ENCODE measurements at places on chromosomes 11 and 22.

DNA sequence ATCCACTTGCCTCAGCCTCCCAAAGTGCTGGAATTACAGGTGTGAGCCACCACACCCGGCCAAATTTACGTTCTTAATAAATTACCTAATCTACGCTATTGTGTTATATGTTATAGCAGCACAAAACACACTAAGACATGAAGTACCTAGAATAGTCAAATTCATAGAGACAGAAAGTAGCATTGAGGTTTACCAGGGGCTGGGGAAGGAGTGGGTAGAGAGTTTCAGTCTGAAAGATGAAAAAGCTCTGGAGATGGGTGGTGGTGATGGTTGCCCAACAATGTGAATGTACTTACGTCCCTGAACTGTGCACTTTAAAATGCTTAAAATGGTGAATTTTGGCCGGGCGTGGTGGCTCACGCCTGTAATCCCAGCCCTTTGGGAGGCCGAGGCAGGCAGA is 65.7 kb upstream of the NUP50 start:
- no peak for DNase-seq

DNA sequence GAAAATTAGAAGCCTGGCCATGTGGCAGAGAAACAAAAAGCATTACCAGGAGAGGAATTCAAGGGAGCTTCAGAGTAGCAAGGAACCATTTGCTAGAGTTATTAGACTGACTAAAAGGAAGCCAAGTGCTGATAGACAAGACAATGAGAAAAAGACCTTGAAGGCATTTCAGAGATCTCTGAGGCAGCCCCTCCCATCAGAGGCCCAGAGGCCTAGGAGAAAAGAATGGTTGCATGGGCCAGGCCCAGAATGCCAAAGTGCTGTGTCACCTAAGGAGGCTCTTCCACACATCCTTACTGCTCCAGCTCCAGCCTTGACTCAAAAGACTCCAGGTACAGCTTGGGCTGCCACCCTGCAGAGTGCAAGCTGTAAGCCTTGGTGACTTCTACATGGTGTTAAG is 61.8 kb upstream of the POU2AF2 start:
- no peak for DNase-seq

- DNase-seq = no peak
These were observed 62.7 kb upstream of the CLTCL1 start for GRCh38 chr22:19354201-19354600.

DNA sequence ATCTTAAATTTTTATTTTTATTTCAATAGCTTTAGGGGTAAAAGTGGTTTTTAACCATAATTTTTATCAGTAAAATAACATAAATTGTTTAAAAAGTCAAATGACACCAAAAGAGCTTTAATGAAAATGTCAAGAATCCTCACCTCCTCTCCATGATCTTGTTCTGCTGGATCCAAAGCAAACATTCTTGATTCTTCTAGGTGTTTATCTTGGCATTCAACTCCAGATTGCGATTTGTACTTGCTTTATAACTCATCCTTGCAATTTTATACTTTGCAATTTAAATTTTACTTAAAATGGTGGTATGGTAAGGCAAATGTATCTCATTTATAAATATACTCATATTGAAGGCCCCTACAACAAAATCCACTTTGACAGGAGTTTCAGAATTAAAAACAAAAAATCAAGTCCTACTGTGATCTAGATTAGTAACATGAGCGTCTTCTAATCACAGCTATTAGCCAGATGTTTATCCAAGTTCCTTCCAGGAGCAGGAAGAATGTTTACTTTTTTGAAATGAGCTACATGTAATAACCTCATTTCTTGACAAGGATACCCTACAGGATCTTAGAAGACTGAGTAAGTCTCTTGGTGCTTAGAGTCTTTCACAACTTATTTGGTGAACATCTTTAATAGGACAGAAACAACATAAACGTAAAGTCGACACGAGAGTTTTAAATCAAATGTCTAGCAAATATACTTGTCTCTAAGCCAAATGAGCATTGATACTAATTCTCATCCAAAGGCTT is 72.4 kb upstream of the CARD18 start:
- no peak for DNase-seq

DNA sequence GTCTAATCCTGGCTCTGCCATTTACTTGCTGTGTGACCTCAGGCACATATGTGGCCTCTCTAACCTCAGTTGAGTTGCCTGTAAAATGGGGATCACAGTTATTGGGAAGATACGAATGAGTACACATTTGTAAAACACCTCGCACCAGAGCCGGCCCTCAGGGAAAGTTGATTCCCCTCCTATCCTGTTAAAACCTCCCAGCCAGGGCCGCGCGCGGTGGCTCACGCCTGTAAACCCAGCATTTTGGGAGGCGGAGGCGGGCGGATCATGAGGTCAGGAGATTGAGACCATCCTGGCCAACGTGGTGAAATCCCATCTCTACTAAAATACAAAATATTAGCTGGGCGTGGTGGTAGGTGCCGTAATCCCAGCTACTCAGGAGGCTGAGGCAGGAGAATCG is 7.8 kb upstream of the MYBPC3 start:
- DNase-seq = no peak

- no peak for DNase-seq
These were observed 634 bp downstream of the TIMM8B start for GRCh38 chr11:112085822-112086421.

GRCh38 chr11:35214792-35215193 is 75.8 kb downstream of the CD44 start:
- DNase-seq = no peak

- DNase-seq = no peak
These were observed 47.7 kb downstream of the AMOTL1 start for GRCh38 chr11:94815705-94816344.

- DNase-seq = peak; percentile 58
These were observed 27.6 kb downstream of the TENM4 start for GRCh38 chr11:79413268-79413667.

DNA sequence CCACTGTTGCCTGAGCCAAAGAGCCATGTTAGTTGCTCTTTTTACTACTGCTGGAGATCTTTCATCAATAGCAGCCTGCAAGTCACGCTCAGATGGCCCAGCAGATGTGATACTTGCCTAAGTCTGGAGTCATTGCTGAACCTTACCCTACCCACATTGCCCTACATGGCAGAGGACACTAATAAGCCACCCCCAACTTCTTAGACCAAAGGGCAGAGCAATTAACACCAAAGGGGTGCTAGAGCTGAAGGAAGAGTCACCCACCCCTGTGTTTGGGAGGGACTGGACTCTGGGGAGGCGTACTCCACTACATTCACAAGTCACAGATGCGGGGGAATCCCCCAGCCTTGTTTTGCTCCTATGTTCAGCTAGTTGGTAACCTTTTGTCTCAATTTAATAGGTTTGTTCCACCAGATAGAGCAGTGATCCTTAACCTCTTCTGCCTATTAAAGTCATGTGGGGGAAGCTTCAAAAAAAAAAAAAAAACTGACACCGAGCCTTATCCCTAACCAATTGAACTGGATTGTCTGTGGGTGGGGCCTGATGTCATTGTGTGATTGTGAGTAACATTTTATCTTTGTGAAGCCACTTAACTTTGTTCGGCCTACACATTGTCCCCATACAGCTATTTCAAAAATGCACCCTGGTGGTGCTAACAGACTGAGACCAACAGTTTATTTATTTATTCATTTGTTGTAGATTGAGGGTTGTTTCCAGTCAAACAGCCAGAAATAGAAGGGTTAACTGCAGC is 13.1 kb downstream of the ADM start:
- no peak for DNase-seq

GRCh38 chr11:37947821-37948220 is 1349.8 kb upstream of the RAG2 start:
- DNase-seq = no peak

DNA sequence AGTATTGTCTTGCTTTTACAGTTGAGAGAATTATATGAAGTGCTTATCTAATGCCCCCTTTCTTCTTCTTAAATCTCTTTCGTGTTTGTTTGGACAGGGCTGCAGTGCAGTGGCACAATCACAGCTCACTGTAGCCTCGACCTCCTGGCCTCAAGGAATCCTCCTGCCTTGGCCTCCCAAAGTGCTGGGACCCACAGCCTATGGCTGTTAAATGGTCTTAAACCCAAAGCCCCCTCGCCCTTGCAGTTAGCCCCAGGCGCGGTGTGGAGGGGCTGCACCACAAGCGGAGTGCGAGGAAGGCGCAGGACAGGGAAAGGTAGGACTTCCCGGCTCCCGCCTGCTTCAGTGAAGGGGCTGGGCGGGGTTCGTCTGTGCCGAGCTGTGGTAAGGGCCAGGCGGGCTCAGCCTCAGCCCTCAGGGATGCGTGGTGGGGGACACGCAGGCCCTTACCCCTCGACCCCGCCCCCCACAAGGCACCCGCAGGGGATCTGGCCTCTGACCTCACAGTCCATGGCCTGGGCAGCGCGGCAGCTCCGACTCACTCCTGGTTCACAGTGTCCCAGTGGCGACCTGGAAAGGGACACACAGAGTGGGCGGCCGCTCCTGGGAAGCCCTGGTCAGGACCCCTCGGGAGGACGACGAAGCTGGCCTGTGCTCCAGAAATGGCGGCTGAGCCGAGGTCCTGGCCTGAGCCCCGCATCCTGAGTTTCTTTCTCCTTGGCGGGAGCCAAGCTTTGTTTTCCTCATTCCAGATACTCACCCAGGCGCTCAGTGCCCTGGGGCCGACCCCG is 24.5 kb downstream of the BID start:
- DNase-seq = no peak

GRCh38 chr11:76785513-76785912 is 2.4 kb downstream of the TSKU start:
- no peak for DNase-seq

All from left renal pelvis (tissue), 4 donors.